Activated CD4-positive, CD25-positive, alpha-beta regulatory T cell treated with anti-CD3 and anti-CD28 coated beads, Interleukin-2, amount 50 U/mL, for 24 hours (primary cell): ENCODE measurements at places on chromosomes 2 and 18.

- ATAC-seq, result no peak
These were observed 44.9 kb upstream of the LDLRAD4 start for GRCh38 chr18:13173578-13174145.

- ATAC-seq, result no peak
These were observed 27.4 kb downstream of the ASB18 start for GRCh38 chr2:236236559-236237452.

GRCh38 chr2:72629062-72629461 lies 196.8 kb downstream of the EXOC6B start:
- no peak for ATAC-seq

GRCh38 chr2:118670276-118670675 lies 177.2 kb downstream of the EN1 start:
- ATAC-seq, result no peak

DNA sequence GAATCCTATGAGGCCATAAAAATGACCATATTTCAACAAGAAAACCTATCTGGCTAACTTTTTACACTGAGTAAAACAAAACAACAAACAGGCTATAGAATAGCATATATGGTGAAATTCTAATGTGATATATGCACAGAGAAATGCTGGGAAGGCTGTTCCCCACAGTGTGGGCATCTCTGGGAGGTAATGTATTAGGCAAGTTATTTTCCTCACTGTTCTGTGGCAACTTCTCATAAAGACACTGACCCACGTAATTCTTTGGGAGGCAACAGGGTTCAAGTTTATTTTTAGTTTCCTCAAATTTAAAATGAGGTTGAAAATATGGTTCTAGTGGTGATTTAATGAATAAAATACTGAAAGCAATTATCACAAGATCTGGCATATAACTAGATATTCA lies 46.7 kb downstream of the RNU4ATAC start:
- no peak for ATAC-seq
